Aorta (tissue), 5 donors: ENCODE measurements at places on chromosomes 4 and X. TPM values are rescaled to one million over a fixed set of nuclear protein-coding genes. Genes with fewer than 3 reads are reported as not detected.

- no peak for DNase-seq
- no peaks in the 10 kb centered on the region for H3K4me1 ChIP-seq
- H3K36me3 ChIP-seq, result no peaks in the 10 kb centered on the region
- no peak overlapping the region for H3K4me3 ChIP-seq
- H3K27me3 ChIP-seq, result no peaks in the 10 kb centered on the region
These were observed 5.8 kb upstream of the CLNK start for GRCh38 chr4:10690185-10690907.

DNA sequence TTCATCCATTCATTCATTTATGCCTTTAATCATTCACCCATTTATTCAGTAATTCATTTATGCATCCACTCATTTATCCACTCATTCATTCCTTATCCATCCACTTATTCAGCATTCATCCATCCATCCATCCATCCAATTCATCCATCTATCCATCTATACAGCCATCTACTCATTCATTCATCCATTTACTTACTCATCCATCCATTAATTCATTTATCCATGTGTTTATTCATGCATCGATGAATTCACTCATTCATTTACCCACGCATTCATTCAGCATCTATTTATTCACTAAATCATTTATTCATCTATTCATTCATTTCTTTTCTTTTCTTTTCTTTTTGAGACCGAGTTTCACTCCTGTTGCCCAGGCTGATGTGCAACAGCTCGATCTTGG lies 10.4 kb downstream of the P2RY8 start:
- H3K27me3 ChIP-seq, result no peaks in the 10 kb centered on the region
- H3K4me1 ChIP-seq, result no peaks in the 10 kb centered on the region
- H3K27ac ChIP-seq, result no peak overlapping the region

GRCh38 chr4:185079271-185079905 lies 61.1 kb downstream of the HELT start:
- DNase-seq, result no peak
- no peaks in the 10 kb centered on the region for H3K27me3 ChIP-seq
- no peak overlapping the region for H3K27ac ChIP-seq
- no peaks in the 10 kb centered on the region for H3K36me3 ChIP-seq
- no peaks in the 10 kb centered on the region for H3K4me1 ChIP-seq

DNA sequence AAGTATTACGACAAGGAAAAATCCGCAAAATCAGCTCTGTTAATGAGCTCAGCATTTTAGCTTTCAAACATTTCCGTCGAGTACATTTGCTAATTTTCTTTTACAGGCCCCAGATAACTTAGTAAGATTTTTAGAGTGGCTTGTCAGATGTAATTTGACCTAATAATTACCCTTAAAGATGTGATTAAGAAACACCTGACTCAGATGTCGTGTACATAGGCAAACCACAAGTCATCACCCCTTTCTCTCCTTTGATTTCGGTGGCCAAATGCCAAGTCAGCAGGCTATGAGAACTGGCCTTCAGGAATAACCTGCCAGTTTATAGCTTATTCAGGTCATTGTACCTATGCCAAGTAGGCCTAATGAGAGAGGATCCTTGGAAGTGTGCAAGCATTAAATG lies 369.6 kb downstream of the PCDH7 start:
- no peak overlapping the region for H3K4me3 ChIP-seq
- no peaks in the 10 kb centered on the region for H3K27me3 ChIP-seq
- no peaks in the 10 kb centered on the region for H3K36me3 ChIP-seq

- no peak for DNase-seq
- no peaks in the 10 kb centered on the region for H3K27me3 ChIP-seq
- no peaks in the 10 kb centered on the region for H3K4me1 ChIP-seq
These were observed 613.5 kb downstream of the IQCM start for GRCh38 chr4:149202117-149202516.

DNA sequence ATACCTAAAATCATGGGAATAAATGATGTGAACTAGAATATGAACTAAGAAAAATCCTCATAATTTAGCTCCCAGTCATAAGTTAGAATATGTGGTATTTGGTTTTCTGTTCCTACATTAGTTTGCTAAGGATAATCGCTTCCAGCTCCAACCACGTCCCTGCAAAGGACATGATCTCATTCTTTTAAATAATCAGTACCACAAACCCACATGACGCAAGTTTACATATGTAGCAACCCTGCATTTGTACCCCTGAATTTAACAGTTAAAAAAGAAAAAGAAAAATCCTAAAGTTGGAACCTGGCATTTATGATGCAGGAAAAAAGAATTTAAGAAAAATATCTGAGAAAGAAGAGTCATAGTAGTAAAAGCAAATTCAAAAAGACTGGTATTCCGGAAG lies 13.3 kb downstream of the UBA6 start:
- H3K4me1 ChIP-seq, result no peaks in the 10 kb centered on the region
- no peak for DNase-seq
- H3K27ac ChIP-seq, result no peak overlapping the region
- H3K4me3 ChIP-seq, result no peak overlapping the region

DNA sequence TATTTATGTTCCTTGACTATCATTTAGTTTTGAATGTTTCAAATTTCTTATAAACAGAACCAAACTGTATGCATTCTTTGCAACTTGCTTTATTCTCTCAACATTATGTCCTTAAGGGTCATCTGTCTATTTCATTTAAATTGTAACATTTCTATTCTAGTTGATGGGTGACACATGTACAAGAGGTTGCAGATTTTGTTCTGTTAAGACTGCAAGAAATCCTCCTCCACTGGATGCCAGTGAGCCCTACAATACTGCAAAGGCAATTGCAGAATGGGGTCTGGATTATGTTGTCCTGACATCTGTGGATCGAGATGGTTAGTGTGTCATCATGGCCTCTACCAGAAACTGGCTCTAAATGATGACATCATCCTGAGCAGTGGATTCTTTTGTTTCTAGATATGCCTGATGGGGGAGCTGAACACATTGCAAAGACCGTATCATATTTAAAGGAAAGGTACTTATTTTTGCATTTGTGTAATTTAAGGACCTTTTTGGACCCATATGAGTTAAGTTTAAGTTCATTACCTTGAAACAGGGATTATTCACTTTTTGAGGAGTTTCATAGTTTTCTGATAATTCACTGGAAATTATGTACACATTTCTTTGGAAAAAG lies 6.1 kb downstream of the LIAS start:
- H3K4me3 ChIP-seq, result no peak overlapping the region
- H3K4me1 ChIP-seq, result no peaks in the 10 kb centered on the region
- no peak overlapping the region for H3K27ac ChIP-seq
- H3K27me3 ChIP-seq, result no peaks in the 10 kb centered on the region

Gene IL3RA
- not detected for polyA plus RNA-seq
